Dermis blood vessel endothelial cell (primary cell): ENCODE measurements at places on chromosomes 1 and 21. TPM values are rescaled to one million over a fixed set of nuclear protein-coding genes. Genes with fewer than 3 reads are reported as not detected.
A peak's percentile ranks its signal among the peaks of the same experiment; 100 is the strongest.

- no peak for DNase-seq
Observed at GRCh38 chr1:236536540-236536939, 12.8 kb downstream of the LGALS8 start.

- no peak for DNase-seq
Observed at GRCh38 chr1:114388432-114389003, 122.5 kb downstream of the TRIM33 start.

DNA sequence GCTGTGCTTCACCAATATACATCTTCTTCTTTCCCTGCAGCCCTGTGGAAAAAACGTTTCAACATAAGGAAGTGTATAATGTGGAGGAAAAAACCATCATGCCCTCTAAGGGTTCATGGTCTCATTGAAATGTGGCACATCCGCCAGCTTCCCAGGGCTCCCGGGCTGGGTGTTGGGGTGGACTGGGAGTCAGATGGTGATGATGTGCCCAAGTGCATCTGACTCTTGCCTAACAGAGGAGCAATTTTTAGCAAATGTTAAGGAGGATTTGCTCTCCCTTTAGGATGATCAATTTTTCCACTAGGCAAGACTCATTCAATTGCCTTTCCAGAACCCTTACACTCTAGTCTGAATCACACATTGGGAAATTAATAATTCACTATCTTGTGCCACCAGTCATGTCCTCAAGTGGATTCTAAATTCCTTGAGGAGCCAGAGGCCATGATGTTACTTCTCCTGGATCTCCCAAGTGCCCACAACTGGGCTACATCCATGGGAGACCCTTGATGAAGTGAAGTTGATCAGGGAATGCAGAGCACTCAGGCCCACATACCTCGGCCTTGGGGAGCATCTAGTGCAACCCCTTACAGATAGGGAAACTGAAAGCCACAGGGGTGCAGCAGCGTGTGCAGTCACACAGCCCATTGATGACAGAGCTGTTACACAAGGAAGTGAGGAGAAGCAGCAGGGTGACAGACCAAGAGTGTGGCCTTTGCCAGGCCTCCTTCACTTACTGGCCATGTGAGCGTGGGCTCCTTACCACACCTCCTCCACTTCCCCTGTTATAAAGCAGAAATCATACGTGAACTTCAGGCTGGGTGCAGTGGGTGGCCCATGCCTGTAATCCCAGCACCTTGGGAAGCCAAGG lies 100.0 kb upstream of the SLC44A3 start:
- DNase-seq: no peak

- no peak for DNase-seq
Observed at GRCh38 chr1:114585231-114585630, 3.8 kb upstream of the BCAS2 start.

Gene FAM163A
- total RNA-seq: under 0.01 and 0.05 TPM in 2 replicates

GRCh38 chr1:54229281-54229891 lies 29.4 kb downstream of the MRPL37 start:
- DNase-seq: peak; percentile 43

DNA sequence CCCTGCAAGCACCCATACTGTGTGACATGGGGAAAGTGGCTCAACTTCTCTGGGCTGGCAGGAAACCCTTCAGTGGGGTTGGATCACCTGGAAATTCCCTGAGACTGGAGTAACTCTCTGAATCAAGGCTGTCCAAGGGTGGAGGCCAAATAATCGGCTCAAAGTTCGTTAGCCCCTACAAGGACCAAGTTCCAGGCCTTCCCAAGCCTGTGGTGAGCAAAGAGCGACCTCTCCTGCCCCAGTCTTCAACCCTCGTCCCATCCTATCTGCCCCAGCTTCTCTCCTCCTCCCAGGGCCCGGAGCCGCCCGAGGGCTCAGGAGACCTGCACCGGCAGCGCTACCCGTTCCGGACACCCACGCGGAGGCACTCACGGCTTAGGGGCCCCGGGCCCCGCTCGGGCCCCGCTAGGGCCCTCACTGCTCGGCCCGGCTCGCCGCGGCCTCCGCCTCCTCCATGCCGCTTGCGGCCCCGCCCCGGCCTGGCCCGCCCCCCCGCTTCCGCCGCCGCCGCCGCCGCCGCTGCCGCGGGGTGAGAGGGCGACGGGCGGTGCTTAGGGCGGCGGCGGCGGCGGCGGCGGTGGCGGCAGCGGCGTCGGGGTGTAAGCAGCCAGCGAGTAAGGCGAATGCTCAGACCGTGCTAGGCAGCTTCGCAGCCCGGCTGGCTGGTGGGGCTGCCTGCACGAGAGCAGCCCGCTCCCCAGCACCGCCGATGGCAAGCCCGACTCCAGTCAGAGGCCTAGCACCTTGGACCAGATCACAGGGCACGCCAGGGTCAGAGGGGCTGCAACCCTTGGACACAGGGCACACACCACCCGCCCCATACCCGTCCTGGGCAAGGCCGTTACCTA lies at the start of gene POMGNT1:
TSS of gene POMGNT1 (minus strand) at position 471 of the 848 bp plus-strand sequence. CDS start 613 bp downstream, outside the sequence.
- DNase-seq: peak; percentile 74

GRCh38 chr21:31671146-31671716 lies 11.7 kb downstream of the SOD1 start:
- DNase-seq: no peak

- no peak for DNase-seq
Observed at GRCh38 chr1:21855257-21856096, 43.4 kb downstream of the LDLRAD2 start.
